Activated B cell treated with CpG ODN at 0.5 μM for 24 hours (primary cell): ENCODE measurements at places on chromosomes 1 and 21. TPM values are rescaled to one million over a fixed set of nuclear protein-coding genes. Genes with fewer than 3 reads are reported as not detected.

Gene CYP4Z1
- total RNA-seq: not detected in 2 replicates

GRCh38 chr1:163102590-163102989, 33.4 kb downstream of the RGS4 start:
- no peak for DNase-seq

DNA sequence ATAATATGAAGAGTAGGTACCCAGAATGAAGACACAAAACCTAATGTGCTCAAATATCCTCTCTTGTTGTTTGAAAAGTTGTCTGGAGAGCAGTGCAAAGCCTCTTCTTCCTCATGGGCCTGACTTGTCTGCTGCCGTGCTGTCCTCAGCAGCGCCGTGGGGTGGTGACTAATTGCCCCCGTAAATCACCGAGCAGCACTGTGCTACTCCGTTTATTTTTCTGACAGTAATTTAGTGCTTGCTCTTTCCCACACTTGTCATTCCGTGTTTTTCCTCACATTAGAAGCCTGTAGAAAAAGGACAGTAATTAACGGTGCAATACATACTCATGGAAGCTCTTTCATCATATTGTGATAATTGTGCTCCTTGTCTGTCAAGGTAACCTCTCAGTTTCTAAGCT, 114.8 kb upstream of the BARHL2 start:
- DNase-seq: no peak

- no peak for DNase-seq
These were observed 10.4 kb downstream of the KLHDC7A start for GRCh38 chr1:18491168-18491567.

- no peak for DNase-seq
These were observed 44.6 kb downstream of the ZSCAN20 start for GRCh38 chr1:33516891-33517567.

DNA sequence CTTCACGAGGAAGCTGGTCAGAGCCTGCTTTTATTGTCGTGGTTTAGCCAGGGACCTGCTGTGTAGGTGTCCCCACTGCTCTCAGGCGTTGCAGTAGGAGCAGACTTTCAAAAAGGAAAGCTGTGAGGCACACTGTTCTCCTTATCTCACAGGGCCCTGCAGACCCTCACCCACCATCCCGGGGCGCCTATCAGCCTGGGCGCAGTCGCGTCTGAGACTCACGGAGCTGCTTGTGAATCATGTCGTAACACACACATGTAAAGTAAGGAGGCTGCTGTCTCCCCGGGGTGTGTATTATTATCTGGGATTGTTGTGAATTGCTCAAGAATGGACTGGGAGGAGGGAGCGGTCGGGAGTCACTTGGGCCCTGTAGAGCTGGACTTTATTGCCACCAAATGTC, 17.4 kb downstream of the AJAP1 start:
- DNase-seq: no peak
